Lower leg skin (tissue), 4 donors: ENCODE measurements at places on chromosomes 3 and 15. TPM values are rescaled to one million over a fixed set of nuclear protein-coding genes. Genes with fewer than 3 reads are reported as not detected.

The CAMP gene
- total RNA-seq = not detected

The RPL39L gene
- 29.8 TPM for total RNA-seq

The KNG1 gene
- not detected for total RNA-seq

The CHL1 gene
- total RNA-seq = 53.1 TPM

The C3orf18 gene
- 3.9 TPM for total RNA-seq

The WNT7A gene
- 0.67 TPM for total RNA-seq

GRCh38 chr15:32778391-32779176, 60.8 kb downstream of the GREM1 start:
- no peak for DNase-seq

DNA sequence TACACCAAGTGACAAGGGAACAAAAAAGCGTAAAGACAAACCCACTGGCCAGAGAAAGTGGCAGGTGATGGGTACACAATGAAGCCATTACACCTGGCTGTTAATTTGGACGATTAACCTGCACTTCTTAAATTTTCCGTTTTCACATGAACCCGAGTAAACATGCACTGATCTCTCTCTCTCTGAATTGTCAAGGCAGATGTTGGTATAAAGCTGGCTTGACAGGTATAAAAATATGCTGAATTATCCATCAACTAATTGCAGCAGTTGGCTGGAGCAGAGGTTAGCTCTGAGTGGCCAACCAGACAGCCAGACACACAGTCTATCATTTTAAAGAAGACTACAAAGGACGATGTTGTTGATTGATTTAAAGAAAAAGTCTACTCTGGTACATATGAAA, 561.7 kb upstream of the ALCAM start:
- no peak for DNase-seq

DNA sequence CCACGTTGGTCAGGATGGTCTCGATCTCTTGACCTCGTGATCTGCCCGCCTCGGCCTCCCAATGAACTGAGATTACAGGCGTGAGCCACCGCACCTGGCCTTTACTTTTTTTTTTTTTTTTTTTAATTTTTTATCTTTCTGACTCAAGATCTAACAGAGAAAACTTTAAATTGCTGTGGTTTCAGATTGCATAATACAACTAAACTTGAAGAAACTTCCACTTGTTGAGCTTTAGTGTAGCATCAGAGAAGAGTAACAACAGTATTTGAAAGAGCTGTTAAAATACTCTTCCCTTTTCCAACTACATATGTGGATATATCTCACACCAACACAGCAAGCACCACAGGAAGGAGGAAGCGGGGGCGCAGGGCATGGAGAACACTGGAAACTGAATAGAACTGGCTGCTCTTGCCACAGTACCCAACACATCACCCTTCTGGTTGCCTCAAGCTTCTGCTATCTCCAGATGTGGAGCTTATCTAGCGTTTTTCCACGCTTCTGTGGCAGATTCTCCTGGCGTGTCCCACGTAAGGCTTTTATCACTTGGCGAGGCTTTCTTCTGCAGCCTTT, 45.4 kb downstream of the MAP6D1 start:
- DNase-seq = no peak

- DNase-seq = no peak
Measured at GRCh38 chr15:65517866-65518207, 348 bp upstream of the DPP8 start.

DNA sequence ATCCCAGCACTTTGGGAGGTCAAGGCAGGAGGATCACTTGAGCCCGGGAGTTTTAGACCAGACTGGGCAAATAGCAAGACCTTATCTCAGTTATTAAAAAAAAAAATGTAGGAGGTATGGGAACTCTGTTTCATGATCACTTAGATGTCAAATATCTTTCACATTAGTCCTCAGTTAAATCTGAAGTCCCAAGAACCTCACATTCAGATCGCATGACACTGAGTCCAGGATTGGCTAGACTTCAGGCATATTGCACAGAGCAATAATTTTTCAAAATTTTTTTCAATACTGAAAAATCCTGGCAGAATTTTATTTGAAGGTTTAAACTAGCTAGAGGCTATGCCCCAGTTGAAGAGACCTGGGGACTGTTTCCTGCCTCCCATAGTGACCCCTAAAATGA, 56.3 kb upstream of the ZNF148 start:
- DNase-seq = no peak

GRCh38 chr15:99365242-99365641, 114.0 kb downstream of the LRRC28 start:
- no peak for DNase-seq

GRCh38 chr3:58524326-58524888, 12.6 kb downstream of the ACOX2 start:
- peak; percentile 78 for DNase-seq

DNA sequence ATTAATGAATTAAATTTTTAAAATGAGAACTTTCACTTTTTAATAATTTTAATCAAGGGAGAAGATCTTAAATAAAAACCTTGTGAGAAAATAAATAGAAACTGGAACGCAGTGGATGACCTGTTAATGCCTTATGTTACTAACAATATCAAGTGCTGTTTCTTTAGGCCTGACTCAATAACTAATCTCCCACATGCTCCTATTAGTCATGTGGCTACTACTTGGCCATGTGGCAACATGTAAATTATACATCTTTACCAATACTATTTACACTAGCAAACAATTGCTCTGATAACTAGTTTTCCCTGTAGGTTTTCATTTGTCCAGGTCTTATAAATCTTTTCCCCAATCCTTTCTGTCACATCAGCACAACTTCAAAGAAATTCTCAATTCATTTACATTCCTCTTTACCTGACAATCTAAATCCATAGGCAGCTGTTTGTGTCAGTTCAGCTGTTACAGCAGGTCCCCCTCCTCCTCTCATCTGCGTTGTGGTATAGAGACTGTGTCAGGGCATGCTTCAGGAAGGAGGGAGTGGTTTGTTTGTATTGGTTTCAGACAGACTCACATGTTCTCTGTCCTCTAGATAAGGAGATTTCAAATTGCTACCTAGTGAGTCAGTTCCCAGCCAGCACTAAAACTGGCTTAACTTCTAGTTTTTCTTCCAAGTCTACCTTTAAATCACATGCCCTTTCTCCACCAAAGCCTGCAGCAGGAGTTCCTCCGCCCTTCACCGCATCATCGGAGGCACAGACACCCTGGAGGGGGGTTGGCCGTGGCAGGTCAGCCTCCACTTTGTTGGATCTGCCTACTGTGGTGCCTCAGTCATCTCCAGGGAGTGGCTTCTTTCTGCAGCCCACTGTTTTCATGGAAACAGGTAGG, 11.3 kb upstream of the C3orf52 start:
- peak; percentile 51 for DNase-seq

DNA sequence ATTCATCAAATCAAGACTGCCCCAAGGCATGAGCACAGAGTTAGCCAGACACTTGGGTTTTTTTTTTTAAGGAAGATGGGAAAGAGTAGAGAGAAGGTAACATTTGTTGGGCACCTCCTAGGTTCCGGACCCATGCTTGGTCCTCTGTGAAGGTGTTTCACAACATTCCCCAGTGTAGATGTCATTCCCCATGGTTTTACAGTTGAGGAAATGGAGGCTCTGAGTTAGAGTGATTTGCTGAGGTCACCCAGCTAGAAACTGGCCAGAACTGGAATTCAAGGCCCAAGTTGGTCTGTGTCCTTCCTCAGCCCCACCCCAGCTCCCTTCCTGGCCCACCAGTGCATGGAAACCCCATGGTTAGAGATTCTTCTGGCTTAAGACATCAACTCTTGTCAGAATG, 19.9 kb downstream of the WNT7A start:
- no peak for DNase-seq

GRCh38 chr3:25536521-25537391, 108.7 kb downstream of the RARB start:
- DNase-seq = no peak

GRCh38 chr3:148030975-148031374, 621.8 kb downstream of the ZIC1 start:
- no peak for DNase-seq

DNA sequence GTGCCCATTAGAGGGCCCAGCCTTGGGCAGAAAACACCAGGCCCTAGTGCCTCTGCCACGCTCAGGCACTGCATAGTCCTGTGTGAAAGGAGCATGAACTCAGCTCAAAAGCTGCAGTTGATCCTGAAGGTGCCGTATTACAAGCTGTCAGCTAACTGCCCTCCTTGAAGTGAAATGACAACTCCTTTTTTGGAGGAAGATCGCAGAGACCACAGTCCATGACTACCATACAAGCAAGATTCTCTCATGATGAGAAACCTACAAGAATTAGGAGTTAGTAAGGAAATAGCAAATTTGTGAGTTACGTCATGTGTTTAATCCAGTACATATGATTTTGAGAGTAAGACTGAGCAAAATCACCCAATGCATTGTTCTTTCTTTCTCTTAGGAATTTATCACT, 513.9 kb upstream of the NR2F2 start:
- no peak for DNase-seq

- DNase-seq = no peak
Measured at GRCh38 chr3:178291574-178292370, 244.5 kb upstream of the KCNMB2 start.

- no peak for DNase-seq
Measured at GRCh38 chr3:161498259-161498921, 1.8 kb downstream of the OTOL1 start.
